ENCODE measurements at places on chromosomes 11 and 22. TPM values are rescaled to one million over a fixed set of nuclear protein-coding genes. Genes with fewer than 3 reads are reported as not detected.
A peak's percentile ranks its signal among the peaks of the same experiment; 100 is the strongest.

- DNase-seq, result no peak
Observed at GRCh38 chr11:77115956-77116355, 12.1 kb upstream of the MYO7A start.

DNA sequence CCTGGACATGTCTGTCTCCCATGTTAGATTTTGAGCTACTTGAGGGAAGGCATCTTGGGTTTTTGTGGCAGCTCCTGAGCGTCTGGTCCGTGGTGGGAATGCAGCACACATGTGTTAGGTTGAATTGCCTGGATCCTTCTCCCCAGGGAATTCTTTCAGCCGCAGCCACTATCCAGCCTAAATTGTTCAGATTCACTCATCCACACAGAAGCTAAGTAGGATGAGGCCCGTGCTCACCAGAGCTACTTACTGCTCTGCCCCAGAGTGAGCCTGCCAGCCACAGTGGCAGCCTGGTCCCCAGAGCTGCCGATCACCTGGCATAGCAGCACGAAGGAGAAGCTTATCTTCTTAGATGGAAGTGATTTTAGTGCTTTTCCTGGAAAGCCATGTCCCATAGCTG, 34.4 kb upstream of the SORL1-AS1 start:
- DNase-seq, result no peak

GRCh38 chr11:33920838-33921613, 29.1 kb upstream of the LMO2 start:
- DNase-seq, result no peak

DNA sequence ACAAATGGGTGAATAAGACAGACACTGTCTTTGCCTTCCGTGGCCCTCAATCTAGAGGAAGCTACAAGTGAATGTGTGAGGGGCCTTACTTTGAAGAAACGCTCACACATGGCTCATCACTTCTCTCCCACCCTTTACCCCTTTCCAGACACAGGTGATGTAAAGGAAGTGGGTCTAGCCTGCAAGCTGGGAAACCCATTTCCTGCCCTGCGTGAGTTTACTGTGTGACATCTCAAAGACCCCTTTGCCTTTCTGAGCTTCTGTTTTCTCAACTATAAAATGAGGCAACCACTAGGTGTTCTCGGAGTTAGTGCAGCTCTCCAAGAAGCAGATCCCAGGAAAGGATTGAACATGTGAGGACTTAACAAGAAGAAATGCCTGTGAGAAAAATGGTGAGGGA, 43.1 kb upstream of the LMO2 start:
- DNase-seq, result no peak

- peak; percentile 67 for DNase-seq
Observed at GRCh38 chr22:42313204-42313603, 42.8 kb upstream of the TCF20 start.

GRCh38 chr22:49538006-49538405, 289.7 kb downstream of the BRD1 start:
- no peak for DNase-seq

IL10RA gene
- not detected for total RNA-seq

DNA sequence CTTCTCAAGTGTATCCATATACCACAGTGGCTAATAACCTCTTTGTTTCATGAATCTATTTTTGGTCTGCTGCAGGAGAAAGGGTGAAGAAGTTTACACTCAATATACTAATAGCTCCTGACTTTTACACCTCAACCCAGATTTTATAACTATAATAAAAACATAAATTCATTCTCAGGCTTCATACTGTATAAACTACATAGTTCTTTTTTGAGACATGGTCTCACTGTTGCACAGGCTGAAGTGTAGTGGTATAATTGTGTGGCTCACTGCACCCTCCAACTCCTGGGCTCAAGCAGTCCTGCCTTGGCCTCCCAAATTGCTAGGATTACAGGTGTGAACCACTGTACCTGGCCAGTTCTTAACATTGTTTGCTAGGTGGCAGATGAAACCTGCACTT, 17.8 kb upstream of the CCDC179 start:
- DNase-seq, result no peak

OR4C5 gene
- total RNA-seq, result not detected

DNA sequence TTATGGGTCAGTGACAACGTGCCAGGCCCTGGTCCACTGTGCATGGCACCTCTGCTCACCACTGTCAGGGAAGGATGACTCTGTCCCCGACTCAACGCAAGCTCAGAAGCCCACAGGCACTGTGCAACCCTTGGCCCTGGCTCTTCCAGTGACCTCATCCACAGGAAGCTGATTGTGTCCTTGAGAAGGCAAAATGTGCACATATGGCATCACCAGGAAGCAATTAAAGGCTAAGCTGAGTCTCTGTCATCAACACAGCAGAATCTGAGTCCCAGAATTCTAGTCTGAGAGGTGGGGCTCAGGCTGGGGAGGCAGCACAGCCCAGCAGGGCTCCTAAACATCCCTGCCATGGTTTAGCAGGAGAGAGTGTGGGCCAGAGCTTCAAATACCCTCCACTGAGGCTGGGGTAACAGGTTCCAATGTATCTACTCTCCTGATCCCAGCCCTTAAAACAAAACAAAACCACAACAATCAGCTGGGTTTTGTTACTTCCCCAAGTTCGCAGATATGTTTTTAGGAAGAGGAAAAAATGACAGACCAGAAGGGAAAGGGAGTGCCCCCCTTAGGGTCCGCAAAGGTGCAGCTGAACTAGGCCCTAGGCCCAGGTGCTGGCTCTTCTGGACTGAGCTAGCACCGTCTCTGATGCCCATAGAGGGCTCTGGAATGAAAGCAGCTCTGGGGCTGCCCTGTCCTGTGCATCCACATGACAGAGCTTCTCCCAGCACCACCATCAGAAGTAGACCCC, 33.5 kb upstream of the GNAZ start:
- DNase-seq, result no peak

- DNase-seq, result no peak
Observed at GRCh38 chr11:120589376-120589775, 77.8 kb downstream of the GRIK4 start.

GRCh38 chr11:122173074-122173450, 57.0 kb upstream of the BLID start:
- DNase-seq, result no peak

GRCh38 chr11:128716661-128717210, 22.9 kb downstream of the FLI1 start:
- no peak for DNase-seq

- DNase-seq, result peak; percentile 34
Observed at GRCh38 chr11:66854231-66854661, 2.6 kb upstream of the LRFN4 start.

DNA sequence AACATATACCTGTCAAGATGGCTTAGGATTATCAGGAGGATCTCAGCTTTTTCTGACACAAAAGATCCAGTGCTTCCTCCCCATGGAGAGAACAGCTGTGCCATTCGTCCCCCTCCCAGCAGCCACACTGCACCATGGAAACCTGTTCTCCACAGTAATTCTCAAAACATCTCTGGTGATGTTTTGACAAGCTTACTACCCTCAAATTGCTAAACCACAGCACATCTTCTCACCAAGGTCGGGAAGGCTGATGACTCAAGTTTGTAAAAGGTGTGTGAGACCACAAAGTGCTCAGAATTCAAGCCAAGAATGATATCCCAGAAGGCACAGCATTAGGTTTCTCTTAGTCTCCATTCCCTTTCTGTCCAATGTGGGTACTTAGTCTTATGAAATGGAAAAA, 3.9 kb upstream of the RAB38 start:
- no peak for DNase-seq

MARK2 gene
- total RNA-seq, result 26.5 TPM

PKDREJ gene
- total RNA-seq, result not detected

RAG2 gene
- not detected for total RNA-seq

GRCh38 chr11:73387594-73388264, 11.5 kb downstream of the RELT start:
- peak; percentile 74 for DNase-seq

DNA sequence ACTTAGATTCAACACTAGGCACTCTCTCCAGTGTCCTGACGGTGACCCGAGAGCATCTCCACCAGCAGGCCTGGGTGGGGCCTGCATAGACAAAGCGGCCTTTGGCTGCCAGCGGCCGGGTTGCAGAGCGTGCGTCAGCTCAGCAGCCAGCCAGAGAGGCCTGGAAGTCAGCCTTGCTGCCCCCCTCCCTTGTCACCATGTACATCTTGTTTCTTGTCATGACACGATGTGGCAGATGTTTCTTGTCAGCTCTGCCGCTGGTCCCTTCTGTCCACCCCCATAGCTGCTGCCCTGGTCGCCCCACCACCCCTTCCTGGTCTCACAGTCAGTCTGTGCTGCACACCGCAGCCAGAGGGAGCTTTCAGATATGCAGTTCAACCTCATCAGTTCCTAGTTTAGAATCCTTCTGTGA, 33.1 kb upstream of the CBX7 start:
- DNase-seq, result no peak

SORL1 gene
- 13.3 TPM for total RNA-seq

- DNase-seq, result no peak
Observed at GRCh38 chr11:92670308-92670890, 299.1 kb upstream of the MTNR1B start.

DNA sequence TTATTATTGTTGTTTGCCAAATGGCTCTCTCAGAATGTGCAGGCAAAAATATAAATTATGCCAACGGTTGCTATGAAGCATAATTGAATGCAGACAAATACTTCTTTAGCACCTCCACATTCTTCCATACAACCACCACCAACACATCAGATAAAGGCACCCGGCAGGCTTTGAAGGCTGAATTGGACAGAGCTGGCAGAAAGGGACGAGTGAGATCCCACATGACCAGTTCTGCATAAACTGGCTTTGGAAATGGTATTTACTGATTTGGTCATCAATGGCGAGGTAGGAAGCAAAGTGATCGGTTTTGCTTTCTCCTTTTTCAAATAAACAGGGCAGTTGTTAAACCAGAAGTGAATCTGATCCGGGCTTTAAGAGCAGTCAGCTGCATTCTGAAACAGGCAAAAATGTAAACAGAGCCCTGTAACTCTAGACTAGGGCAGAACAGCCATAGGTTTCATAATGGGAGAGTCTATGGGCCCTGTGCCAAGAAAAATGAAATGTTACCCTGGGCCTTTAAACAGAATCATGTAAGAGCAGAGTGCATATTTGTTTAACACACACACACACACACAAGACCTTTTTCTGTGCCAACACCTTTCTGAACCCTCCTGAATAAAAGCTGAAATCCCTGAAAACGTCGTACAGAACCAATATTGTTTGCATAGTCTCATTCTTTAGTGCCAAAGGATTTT, 97.7 kb downstream of the MPPED2 start:
- no peak for DNase-seq

DNA sequence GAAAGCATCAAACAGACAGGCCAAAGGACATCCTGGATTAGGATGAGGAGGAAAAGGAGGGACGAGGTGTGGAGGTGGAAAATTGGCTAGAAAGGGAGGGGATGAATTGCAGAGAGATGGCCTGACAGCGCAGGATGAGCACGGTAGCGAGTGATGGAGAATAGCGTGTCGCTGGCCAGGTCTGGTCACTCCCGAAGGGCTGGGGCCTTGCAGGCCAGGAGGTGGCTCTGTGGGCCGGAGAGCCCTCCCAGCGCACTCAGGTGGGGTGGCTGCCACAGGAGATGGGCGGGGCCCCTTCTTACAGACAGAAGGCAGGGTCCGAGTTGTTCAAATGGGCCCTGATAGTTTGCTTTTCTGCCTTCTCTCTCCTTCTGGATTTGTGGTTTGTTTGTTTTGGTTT, 37.1 kb upstream of the THY1 start:
- peak; percentile 56 for DNase-seq

GANAB gene
- total RNA-seq, result 173 TPM

LRRC74B gene
- not detected for total RNA-seq

All from H7 (cell line).